ENCODE measurements at places on chromosomes 7 and 10.

DNA sequence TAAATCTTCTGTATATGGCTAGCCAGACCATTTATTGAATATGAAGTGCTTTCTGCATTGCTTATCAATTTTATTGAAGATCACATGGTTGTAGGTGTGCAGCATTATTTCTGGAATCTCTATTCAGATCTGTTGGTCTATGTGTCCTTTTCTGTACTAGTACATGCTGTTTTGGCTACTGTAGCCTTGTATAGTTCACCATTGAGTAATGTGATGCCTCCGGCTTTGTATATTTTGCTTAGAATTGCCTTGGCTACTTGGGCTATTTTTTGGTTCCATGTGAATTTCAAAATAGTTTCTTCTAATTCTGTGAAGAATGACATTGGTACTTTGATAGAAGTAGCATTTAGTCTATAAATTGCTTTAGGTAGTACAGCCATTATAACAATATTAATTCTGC, 1187.2 kb downstream of the XPNPEP1 start:
- DNase-seq: no peak

DNA sequence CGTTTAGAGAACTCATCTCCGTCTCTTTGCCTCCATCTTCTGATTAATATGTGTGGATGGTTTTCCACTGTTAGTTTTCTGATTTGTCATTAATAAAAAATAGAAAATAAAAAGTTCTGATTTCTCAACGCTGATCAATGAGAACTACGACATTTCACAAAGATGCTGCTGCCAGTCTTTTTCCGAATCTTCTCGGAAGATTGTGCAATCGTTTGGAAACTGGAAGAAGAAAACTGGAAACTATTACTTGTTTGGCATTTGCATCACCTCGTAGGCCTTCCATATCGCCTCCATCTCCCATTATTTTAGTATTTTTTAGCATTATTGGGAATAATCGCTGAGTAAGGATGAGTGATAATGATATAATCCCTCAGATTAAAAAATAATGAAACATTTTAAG, 123.2 kb upstream of the KLF6 start:
- DNase-seq: no peak

GRCh38 chr7:136193940-136194339, 216.8 kb upstream of the MTPN start:
- DNase-seq: no peak

DNA sequence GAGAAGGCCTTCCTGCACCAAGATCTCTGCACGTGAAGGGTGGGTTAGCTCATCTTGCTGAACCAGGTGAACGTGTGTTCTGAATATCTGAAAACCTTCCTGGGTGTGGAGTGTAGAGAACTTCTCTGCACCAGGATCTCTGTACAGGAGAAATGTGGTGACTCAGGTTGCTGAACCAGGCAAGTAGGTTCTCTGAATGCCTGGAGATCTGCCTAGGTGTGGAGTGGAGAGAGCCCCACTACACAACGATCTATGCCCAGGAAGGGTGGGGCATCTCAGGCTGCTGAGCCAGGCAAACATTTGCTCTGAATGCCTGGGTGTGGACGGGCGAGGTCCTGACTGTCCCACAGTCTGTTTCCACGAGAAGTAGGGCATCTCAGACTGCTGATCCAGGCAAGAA, 1002.3 kb upstream of the KCND2 start:
- no peak for DNase-seq

GRCh38 chr7:97039374-97040065, 14.9 kb upstream of the DLX5 start:
- DNase-seq: no peak

GRCh38 chr10:81108516-81109199, 571.0 kb downstream of the SH2D4B start:
- no peak for DNase-seq

DNA sequence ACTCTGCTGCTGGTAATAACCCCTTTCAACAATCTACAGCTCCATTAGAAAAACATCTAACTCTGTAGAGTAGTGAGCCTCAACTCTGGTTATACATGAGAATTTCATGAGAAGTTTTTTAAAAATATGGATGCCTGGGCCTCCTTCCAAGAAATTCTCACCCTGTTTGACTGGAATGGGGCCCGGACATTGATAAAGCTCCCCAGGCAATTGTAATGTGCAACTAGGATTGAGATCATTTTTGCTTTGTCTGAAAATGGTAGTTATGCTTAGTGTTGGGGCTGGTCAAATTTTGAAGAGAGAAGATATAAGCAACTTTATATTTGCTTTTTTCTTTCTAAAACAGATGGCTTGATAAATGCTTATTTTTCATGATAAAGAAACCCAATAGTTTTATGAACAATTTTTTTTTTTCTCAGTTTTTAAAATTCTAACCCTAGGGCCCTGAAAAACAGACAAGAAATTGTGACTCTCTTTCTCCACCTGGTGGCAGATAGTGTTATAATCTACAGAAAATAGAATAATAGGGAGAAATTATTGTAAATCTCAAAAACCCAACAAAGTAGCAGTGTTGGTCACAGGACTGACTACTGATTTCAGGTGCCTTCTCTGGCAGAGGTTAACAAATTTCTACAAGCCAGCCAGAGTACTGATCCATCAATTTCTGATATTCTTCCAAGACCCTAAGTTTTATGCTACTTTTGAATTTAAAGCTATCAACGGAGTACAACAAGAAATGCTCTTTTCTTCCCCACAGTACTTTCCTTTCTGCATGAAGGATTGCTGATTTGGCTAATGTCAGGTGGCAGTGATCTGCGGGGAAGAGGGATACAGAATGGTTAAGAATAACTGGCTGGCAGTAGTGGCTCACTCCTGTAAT, 174.8 kb downstream of the DKK1 start:
- no peak for DNase-seq

- DNase-seq: no peak
Measured at GRCh38 chr10:33306126-33306525, 28.3 kb downstream of the NRP1 start.

DNA sequence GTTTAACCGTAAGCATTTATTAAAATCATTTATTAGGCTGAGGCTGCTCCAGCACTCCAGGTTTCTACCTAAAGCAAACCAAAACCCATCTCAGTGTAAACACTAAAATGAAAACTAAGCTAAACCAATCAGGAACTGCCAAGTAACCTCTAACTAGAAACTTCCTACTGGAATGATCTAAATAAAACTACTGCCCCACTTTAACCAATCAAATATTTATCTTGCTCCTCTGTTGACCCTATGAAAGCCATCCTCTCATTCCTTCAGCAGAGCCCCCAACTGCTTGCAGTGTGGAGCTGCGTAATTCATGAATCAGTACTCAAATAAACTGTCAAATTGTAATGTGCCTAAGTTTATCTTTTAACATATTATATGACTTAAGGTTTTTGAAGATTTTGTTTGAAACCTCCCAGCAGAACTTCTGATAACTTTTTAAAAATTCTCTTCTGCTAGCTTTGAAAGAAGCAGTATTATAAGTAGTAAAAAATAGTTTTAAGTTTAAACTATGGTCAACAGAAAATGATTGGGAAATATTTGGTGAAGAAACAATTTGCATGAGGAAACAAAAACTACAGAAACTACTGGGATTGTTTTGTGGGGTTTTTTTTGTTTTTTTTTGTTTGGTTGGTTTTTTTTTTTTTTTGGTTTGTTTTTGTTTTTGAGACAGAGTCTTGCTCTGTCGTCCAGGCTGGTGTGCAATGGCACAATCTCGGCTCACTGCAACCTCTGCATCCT, 47.4 kb downstream of the GPR37 start:
- DNase-seq: no peak

- peak; percentile 70 for DNase-seq
Measured at GRCh38 chr7:39746103-39746819, 122.9 kb downstream of the RALA start.

DNA sequence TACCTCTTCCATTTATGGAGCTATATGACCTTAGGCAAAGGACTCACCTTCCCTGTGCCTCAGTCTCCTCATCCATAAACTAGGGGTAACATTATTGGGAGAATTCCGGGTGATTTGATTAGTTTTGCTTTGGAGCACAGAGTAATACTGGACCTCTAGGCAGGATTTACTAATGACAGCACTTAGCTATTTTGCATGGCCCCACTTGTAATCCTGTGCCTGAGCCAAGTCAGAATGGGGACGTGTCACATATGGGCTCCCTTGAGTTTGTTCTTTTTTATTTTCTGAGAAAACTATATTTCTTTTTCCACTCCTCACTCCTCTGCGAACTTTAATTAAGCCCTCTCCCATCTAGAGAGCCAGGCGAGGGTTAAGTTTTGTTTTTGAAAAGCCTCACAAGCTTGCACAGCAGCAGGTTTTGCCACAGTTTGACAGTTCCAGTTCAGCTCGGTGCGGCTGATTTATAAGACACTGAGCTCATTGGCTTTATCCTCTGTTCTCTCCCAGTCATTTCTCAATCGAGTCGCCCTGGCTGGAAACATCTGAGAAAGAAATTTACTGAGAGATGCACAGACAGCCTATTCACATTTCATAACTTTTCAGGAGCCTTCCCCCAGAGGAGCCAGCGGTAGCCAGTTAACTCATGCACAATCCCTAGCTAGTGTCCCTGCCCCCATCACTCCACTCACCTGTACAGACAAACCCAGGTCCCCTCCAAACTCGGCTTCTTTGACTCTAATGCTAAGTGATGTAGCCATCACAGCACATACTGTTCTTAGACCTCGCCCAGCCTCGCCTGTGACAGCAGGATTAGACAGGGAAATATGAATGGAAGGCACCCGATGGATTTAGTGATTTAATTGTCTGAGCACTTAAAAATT, 441.9 kb upstream of the NPVF start:
- no peak for DNase-seq

DNA sequence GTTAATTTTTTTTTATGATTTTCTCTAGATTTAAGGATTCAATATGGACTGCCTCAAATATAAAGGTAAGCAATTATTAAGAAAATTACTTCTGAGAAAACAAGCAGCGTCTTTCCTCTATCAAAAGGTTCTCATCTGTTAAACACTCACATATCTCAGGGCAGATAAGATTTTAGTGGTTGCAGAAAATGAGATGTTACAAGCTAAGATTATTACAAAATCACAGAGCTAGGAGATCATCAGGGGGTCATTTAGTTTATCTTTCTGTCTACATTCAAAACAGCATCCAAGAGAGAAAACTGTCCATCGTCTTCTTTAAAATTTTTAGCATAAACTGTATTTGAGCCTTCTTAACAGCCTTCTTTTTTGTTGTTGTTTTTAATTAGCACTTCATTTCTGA, 29.1 kb upstream of the RHOBTB1 start:
- no peak for DNase-seq

DNA sequence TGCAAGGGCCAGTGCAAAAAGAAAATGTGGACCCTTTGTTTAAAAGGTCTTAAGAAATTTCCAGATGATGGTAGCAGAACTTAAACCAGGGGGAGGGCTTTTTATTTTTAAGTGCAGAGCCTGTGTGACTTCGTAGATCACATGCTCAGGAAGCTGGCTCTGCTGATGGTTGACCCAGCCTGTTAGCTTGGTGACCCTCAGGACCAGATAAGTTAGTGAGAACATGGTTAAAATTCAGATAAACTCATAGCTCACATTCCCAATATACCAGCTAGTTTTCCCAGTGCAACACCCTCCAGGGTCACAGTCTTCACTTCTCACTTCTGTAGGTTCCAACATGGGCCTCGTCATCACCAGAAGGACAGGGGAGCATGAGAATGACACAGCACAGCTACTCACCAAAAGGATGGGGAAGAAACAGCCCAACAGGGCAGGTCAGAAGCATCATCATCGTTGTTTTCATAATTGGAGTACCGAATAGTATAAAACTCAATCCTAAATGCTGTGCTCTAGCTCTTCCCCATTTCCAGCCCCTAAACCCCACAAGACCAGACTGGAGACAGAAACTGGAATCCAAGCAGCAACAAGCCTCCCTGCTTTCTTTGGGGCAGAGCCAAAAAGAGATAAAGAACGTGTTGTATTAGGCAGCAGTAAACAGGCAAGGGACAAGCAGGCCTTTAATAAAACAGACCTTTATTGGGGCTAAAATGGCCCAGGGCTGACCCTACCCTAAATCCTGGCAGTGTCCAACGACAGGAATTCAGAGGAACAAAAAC, 102.2 kb upstream of the ANKRD1 start:
- DNase-seq: no peak

GRCh38 chr10:44864051-44864450, 47.1 kb upstream of the TMEM72 start:
- DNase-seq: no peak

DNA sequence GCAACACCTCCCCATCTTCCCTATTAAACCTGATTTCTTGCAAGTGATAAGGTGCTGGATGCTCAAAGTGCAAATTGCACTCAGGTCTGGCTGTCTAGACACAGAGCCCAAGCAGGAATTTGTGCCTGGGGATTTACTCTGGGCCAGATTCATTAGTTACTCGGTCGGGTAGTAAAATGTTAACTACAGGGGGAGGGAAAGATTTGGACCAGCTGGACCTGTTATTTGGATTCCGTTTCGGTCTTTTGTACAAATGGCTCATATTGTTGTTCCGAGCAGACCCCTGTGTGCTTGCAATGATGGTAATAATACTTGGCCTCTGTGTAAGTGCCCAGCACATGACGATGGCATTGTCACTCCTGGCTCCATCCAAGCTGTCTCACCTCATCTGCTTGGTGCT, 609.6 kb downstream of the KCNMA1 start:
- no peak for DNase-seq

GRCh38 chr10:102645388-102645740, 1.1 kb downstream of the TRIM8 start:
- peak; percentile 44 for DNase-seq
